ENCODE measurements at places on chromosomes 3 and 15.

GRCh38 chr3:146130881-146131371 is 30.1 kb downstream of the PLOD2 start:
- DNase-seq = no peak
- H3K4me1 ChIP-seq = no peaks in the 10 kb centered on the region
- H3K4me3 ChIP-seq = no peak overlapping the region
- no peaks in the 10 kb centered on the region for H3K27me3 ChIP-seq

DNA sequence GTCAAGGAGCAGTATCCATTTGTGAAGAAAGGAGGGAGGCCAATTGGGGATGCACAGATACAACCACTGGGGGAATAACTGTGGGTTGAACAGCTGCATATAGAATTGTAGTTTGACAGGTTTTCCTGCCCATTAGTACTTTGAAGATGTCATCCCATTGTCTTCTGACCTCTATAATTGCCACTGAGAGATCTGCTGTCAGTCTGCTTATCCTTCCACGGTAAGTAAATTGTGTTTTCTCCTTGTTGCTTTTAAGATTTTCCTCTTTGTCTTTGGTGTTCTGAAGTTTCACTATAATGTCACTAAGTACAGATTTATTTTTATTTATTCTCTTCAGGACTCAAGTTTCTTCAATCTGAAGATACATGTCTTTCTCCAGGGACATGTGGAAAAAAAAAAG is 56.6 kb downstream of the MOBP start:
- no peaks in the 10 kb centered on the region for H3K4me1 ChIP-seq
- H3K27me3 ChIP-seq = peaks cover 25% of the 10 kb centered on the region
- DNase-seq = no peak
- no peak overlapping the region for H3K27ac ChIP-seq
- no peak overlapping the region for H3K4me3 ChIP-seq
- H3K36me3 ChIP-seq = no peaks in the 10 kb centered on the region

DNA sequence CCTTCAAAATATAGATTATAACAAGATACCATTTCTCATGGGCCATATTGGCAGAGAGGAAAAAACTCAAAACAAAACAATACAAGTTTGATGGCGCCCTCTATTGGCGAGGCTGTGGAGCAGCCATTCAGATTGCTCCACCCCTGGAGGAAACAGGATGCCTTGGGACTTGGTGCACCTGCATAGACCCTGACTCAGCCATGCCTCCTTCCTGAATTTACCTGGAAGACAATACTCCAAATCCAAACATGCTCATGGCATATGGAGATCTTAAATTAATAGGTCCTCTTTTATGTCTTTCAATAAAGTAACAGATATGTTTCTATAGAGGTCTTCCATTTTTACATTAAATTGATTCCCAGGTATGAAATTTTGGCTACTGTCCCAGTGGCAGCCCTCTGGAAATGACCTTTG is 90.0 kb downstream of the APBA2 start:
- no peak overlapping the region for H3K4me3 ChIP-seq
- H3K27ac ChIP-seq = no peak overlapping the region
- H3K36me3 ChIP-seq = peaks cover under 1% of the 10 kb centered on the region
- DNase-seq = peak; percentile 54

- DNase-seq = no peak
- no peaks in the 10 kb centered on the region for H3K36me3 ChIP-seq
Observed at GRCh38 chr15:35206060-35206675, 121.1 kb upstream of the NANOGP8 start.

DNA sequence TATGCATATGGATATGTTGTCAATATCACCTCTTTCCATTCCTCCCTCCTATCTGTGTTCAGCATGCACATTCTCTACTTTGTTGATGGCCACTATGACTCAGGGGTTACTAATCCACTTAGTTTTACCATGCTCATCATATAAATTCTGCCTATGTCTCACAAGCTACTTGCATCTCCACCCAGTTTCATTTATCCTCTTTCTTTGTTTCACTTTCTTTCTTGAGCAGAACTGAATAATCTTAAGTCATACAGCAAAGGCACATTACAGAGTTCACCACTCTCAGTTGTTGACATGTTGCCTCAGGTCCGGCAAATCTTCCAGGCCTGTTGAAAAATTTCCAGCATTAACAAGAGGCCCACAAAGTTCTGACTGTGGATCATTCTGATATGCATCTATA is 71.5 kb downstream of the SSR3 start:
- H3K4me1 ChIP-seq = peaks cover 37% of the 10 kb centered on the region
- H3K4me3 ChIP-seq = peak overlapping the region; percentile 61
- H3K27me3 ChIP-seq = peaks cover 10% of the 10 kb centered on the region
- peak overlapping the region; percentile 61 for H3K27ac ChIP-seq
- peaks cover 5% of the 10 kb centered on the region for H3K36me3 ChIP-seq

DNA sequence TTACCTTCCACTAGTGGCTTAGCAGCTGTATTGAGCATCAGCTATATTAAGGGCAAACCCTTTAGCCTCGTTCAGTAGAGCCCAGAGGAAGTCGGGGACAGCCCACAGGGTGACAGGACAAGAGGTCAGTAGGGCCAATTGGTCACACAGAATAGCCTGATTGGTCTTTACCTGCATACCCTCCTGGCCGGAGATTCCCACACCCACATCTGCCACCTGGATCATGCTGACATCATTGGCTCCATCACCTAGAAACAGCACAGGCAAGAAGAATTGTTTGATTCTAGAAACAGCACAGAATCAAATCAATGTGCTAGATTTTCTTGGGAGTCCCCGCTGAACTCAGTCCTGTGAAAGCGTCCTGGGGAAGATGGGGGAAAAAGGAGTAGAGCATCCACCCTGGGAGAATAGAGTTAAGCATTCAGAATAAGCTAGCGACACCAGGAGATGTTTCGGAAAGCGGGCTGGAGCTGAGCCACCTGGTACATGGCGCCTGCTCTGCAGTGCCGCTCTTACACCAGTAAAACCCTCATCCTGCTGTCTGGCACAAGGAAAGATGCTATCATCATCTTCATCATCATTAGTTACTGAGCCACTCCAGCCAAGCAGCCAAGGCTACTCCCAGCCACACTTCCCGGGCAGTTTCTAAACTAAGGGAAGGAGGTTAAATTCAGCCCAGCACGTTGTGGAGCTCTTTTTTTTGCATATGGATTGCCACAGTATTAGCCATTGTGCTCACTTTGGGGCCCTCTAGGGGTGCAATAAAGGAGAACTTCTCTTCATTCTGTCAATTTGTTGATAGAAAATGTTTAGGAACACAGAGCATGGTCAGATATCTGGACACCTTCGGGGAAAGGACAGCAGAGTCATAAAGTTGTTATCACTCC is 171.3 kb downstream of the ATP10A start:
- H3K4me3 ChIP-seq = no peak overlapping the region
- H3K27me3 ChIP-seq = no peaks in the 10 kb centered on the region
- no peaks in the 10 kb centered on the region for H3K4me1 ChIP-seq
- H3K36me3 ChIP-seq = peaks cover 9% of the 10 kb centered on the region
- no peak for DNase-seq

DNA sequence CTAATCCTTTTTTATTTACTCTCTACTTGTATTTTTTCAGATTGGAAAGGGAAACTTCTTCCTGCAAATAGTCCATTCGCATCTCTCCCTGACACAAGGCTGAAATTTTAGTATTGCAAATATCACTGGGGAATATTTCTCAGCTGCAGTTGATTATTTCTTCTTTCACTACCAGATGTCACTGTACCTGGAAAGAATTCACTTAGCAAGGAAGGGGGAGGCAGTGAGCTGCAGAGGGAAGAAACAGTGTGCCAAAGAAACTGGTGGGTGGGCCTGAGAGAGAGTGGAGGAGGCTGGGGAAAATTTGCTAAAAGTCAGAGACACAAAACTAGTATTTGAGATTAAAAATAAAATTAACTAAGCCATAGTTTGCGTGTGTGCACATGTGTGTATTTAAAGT is 142.3 kb upstream of the STT3B start:
- no peaks in the 10 kb centered on the region for H3K36me3 ChIP-seq
- no peak overlapping the region for H3K27ac ChIP-seq
- H3K4me3 ChIP-seq = no peak overlapping the region
- H3K27me3 ChIP-seq = peaks cover 10% of the 10 kb centered on the region

GRCh38 chr15:70486012-70486411 is 277.3 kb downstream of the UACA start:
- peaks cover 63% of the 10 kb centered on the region for H3K4me1 ChIP-seq
- H3K27ac ChIP-seq = no peak overlapping the region
- H3K4me3 ChIP-seq = peak overlapping the region; percentile 17
- DNase-seq = no peak
- peaks cover 4% of the 10 kb centered on the region for H3K36me3 ChIP-seq

- H3K27ac ChIP-seq = no peak overlapping the region
- no peaks in the 10 kb centered on the region for H3K27me3 ChIP-seq
- H3K36me3 ChIP-seq = no peaks in the 10 kb centered on the region
- no peak for DNase-seq
Observed at GRCh38 chr3:190968616-190969015, 106.1 kb upstream of the GMNC start.

DNA sequence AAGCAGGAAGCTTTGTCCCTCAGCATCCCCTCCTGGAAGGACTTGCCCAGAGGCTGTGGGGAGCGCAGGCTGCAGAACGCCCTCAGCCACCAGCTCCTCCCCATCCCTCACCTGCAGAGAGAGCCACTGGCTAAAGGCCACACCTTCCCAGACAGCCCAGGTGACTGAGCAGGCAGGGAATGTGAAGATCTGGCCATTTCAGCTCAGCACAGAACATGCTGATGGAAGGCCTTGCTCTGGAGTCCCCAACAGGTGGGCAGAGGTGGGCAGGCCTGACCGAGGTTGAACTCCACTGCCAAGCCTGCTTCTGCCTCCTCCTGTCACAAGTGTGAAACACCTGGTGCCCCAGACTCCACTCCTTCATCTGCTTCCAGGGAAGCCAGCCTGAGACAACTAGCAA is 50.7 kb upstream of the SEC61A1 start:
- no peak for DNase-seq
- H3K4me1 ChIP-seq = no peaks in the 10 kb centered on the region
- peaks cover 32% of the 10 kb centered on the region for H3K27me3 ChIP-seq

- H3K27me3 ChIP-seq = no peaks in the 10 kb centered on the region
- H3K4me3 ChIP-seq = no peak overlapping the region
- DNase-seq = no peak
- no peak overlapping the region for H3K27ac ChIP-seq
- H3K4me1 ChIP-seq = no peaks in the 10 kb centered on the region
- peaks cover 3% of the 10 kb centered on the region for H3K36me3 ChIP-seq
Observed at GRCh38 chr3:22349215-22349851, 598.3 kb upstream of the ZNF385D start.

- H3K27me3 ChIP-seq = no peaks in the 10 kb centered on the region
- peaks cover 2% of the 10 kb centered on the region for H3K36me3 ChIP-seq
- DNase-seq = no peak
- no peak overlapping the region for H3K27ac ChIP-seq
- no peaks in the 10 kb centered on the region for H3K4me1 ChIP-seq
- H3K4me3 ChIP-seq = no peak overlapping the region
Observed at GRCh38 chr3:17469520-17469919, 272.9 kb downstream of the TBC1D5 start.

GRCh38 chr3:38117748-38118420 is 19.0 kb downstream of the ACAA1 start:
- peaks cover 7% of the 10 kb centered on the region for H3K36me3 ChIP-seq
- DNase-seq = peak; percentile 68
- H3K4me1 ChIP-seq = peaks cover 26% of the 10 kb centered on the region
- H3K27me3 ChIP-seq = no peaks in the 10 kb centered on the region

DNA sequence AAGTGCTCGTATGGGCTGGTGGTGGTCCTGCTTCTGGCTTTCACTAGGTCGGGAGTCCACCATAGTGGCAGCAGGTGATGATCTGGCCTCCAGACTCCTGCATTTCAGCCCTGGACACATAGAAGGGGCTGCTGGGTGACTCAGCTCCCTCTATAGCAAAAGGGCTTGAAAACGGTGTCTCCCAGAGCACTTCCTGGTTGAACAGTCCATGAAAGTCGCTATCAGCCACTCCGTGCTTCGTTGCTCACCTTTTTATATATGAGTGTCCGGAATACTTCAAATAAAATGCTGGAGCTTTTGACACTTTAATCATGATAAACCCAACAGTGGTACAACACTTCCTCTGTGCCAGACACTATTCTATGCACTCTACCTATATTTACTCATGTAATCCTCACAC is 213.2 kb downstream of the PDZRN3 start:
- no peaks in the 10 kb centered on the region for H3K36me3 ChIP-seq
- no peak overlapping the region for H3K4me3 ChIP-seq
- H3K4me1 ChIP-seq = no peaks in the 10 kb centered on the region
- no peak for DNase-seq
- no peak overlapping the region for H3K27ac ChIP-seq

DNA sequence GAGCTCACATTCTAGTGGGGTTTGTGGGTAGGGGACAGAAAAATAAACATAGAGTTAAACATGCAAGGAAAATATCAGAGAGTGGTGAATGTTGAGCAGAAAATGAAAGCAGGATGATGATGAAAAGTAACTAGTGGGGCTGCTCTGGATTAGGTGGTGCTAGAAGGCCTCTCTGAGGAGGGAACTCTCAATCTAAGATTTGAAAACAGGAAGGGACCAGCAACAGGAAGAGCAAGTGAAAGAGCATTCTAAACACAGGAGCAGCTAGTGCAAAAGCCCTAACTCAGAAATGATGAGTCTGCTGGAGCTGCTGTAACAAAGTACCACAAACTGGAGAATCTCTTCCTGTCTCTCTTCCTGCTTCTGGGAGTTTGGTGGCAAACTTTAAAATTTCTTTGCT is 468.6 kb upstream of the AGTR1 start:
- H3K27ac ChIP-seq = no peak overlapping the region
- H3K4me3 ChIP-seq = no peak overlapping the region
- no peaks in the 10 kb centered on the region for H3K36me3 ChIP-seq
- no peaks in the 10 kb centered on the region for H3K4me1 ChIP-seq
- no peaks in the 10 kb centered on the region for H3K27me3 ChIP-seq

GRCh38 chr3:86723433-86723832 is 267.5 kb downstream of the VGLL3 start:
- H3K4me3 ChIP-seq = no peak overlapping the region
- no peaks in the 10 kb centered on the region for H3K4me1 ChIP-seq
- no peaks in the 10 kb centered on the region for H3K27me3 ChIP-seq
- no peaks in the 10 kb centered on the region for H3K36me3 ChIP-seq

GRCh38 chr3:45943207-45943846 is at the start of gene CXCR6:
Gene CXCR6 (plus strand): TSS chr3:45943464. CDS start chr3:45946482, 3,018 bp downstream.
- peaks cover 22% of the 10 kb centered on the region for H3K36me3 ChIP-seq
- peaks cover 90% of the 10 kb centered on the region for H3K4me1 ChIP-seq
- DNase-seq = no peak
- H3K27ac ChIP-seq = peak within 1 kb of the TSS; percentile 93
- no peaks in the 10 kb centered on the region for H3K27me3 ChIP-seq

GRCh38 chr3:32913790-32914446 is 37.5 kb upstream of the CCR4 start:
- no peaks in the 10 kb centered on the region for H3K4me1 ChIP-seq
- H3K36me3 ChIP-seq = peaks cover 2% of the 10 kb centered on the region
- no peak for DNase-seq
- peaks cover 10% of the 10 kb centered on the region for H3K27me3 ChIP-seq
- no peak overlapping the region for H3K4me3 ChIP-seq
- H3K27ac ChIP-seq = no peak overlapping the region
